ENCODE measurements at places on chromosomes 12 and 14. TPM values are rescaled to one million over a fixed set of nuclear protein-coding genes. Genes with fewer than 3 reads are reported as not detected.

The C3AR1 gene
- total RNA-seq: 2.7 TPM

The PTCSC3 gene
- not detected for total RNA-seq

The NPFF gene
- not detected for total RNA-seq

The TAS2R10 gene
- total RNA-seq: not detected

The SPIC gene
- total RNA-seq: not detected

The POMT2 gene
- 14.2 TPM for total RNA-seq

The CLEC2B gene
- 25.6 TPM for total RNA-seq

The GPRC5D gene
- not detected for total RNA-seq

DNA sequence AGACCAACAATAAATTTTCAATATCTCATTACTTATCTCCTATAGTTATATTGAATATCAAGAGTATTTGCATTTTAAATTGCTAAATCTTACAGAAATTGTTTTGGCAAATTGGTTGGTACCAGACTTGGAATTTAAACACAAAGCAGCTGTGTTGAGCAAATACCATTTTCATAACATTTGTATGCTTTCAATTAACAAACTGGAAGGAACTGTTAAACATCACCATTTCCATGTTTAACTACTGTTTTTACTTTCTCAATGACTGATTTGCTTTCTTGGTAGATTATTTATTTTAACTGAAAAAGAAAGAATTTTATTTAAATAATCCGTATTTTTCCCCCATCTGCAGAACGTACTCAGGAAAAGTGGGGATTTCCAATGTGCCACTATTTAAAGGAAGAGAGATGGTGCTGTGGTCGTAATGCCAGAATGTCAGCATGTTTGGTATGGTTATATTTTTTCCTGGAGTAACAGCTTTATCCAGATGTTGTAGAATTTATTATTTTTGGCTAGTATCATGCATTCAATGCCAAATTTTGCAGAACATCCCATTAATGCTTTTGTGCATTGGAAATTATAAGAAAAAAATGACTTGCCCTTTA lies 72.3 kb downstream of the METTL25 start:
- DNase-seq: no peak
- no peaks in the 10 kb centered on the region for H3K36me3 ChIP-seq
- H3K4me1 ChIP-seq: no peaks in the 10 kb centered on the region
- no peak overlapping the region for H3K27ac ChIP-seq
- H3K27me3 ChIP-seq: no peaks in the 10 kb centered on the region

DNA sequence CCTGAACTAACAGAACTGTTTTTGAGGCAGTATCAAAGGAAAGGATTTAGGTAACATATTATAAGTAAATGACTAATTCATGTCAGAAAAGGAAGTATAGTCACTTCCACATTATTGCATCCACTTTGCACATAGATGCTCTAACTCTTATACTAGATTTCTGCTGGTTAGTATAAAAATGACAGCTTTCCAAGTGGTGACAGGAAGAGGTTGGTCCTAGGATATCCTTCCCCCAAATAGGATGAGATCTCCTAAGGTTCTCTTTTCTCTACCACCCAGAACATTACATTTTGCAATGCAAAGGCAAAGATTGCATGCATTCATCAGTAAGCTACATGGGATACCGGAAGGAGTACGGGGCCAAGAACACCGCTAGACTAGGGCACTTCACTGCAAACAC lies 15.2 kb downstream of the DAD1 start:
- peaks cover 51% of the 10 kb centered on the region for H3K36me3 ChIP-seq
- H3K4me1 ChIP-seq: peaks cover 60% of the 10 kb centered on the region

DNA sequence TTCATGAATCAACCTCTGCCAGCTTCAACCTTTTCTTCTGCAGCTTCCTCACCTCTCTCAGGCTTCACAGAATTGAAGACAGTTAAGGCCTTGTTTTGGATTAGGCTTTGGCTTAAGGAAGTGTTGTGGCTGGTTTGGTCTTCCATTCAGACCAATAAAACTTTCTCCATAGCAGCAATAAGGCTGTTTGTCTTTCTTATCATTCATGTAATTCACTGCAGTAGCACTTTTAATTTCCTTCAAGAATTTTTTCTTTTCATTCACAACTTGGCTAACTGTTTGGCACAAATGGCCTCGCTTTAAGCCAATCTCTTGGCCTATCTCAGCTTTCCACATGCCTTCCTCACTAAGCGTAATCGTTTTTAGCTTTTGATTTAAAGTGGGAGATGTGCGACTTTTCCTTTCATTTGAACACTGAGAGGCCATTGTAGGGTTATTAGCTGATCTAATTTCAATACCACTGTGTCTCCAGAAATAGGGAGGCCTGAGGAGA lies 229.5 kb downstream of the IPO8 start:
- H3K27me3 ChIP-seq: no peaks in the 10 kb centered on the region
- no peaks in the 10 kb centered on the region for H3K4me1 ChIP-seq
- DNase-seq: no peak
- H3K4me3 ChIP-seq: no peak overlapping the region

DNA sequence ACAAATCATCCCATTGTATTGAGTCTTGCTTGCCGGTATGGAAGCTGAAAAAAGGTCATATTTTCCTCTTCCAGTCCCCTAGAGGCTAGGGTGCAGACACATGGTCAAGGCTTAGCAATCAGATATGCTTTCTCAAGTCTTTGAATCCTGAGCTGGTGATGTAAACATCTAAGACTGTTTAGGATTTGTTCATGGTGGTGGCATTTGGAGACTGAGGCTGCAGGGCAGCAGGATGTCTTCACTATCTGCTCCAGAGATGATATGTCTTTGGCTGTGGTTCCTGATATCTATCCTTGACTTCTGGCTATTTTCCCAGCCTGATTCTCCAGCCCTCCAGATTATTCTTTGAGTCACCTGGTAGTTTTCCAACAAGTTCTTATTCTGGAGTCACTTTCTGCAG lies 50.5 kb upstream of the DACT1 start:
- H3K36me3 ChIP-seq: peaks cover 6% of the 10 kb centered on the region
- H3K27me3 ChIP-seq: peaks cover 17% of the 10 kb centered on the region
- no peak overlapping the region for H3K27ac ChIP-seq
- no peak for DNase-seq
- H3K4me3 ChIP-seq: no peak overlapping the region
- H3K4me1 ChIP-seq: no peaks in the 10 kb centered on the region

- H3K27me3 ChIP-seq: no peaks in the 10 kb centered on the region
- no peak overlapping the region for H3K4me3 ChIP-seq
- H3K36me3 ChIP-seq: no peaks in the 10 kb centered on the region
Measured at GRCh38 chr12:19238540-19238939, 109.0 kb downstream of the PLEKHA5 start.

- H3K27me3 ChIP-seq: no peaks in the 10 kb centered on the region
- H3K4me3 ChIP-seq: no peak overlapping the region
- peak overlapping the region; percentile 81 for H3K27ac ChIP-seq
- no peaks in the 10 kb centered on the region for H3K36me3 ChIP-seq
- no peak for DNase-seq
Measured at GRCh38 chr14:97442363-97442762, 645.2 kb downstream of the VRK1 start.

DNA sequence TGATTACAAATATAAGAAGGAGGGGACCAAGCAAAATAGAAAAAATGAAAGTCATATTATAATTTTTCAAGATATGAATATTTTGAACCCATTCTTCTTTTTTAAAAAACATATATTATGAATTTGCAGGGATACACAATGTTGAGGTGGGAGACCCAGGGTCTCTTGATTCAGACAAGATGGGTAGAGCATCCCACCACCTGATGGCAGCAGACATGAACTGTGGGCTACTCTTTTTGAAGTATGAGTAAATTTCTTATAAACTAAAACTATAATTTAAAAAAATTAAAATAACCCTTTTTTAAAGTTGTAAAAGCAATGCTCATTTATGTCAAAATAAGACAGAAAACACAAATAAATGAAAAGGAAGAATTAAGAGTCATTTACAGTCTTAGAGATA lies 202.7 kb upstream of the PRICKLE1 start:
- H3K4me1 ChIP-seq: no peaks in the 10 kb centered on the region
- no peak overlapping the region for H3K4me3 ChIP-seq
- DNase-seq: no peak
- H3K36me3 ChIP-seq: no peaks in the 10 kb centered on the region
- no peak overlapping the region for H3K27ac ChIP-seq

- no peak for DNase-seq
- no peak overlapping the region for H3K4me3 ChIP-seq
- H3K27ac ChIP-seq: no peak overlapping the region
Measured at GRCh38 chr14:47270715-47271114, 404.7 kb downstream of the MDGA2 start.

GRCh38 chr12:3049611-3050249 lies 27.4 kb upstream of the TSPAN9 start:
- H3K4me3 ChIP-seq: no peak overlapping the region
- H3K4me1 ChIP-seq: no peaks in the 10 kb centered on the region
- H3K27ac ChIP-seq: no peak overlapping the region
- H3K27me3 ChIP-seq: peaks cover 43% of the 10 kb centered on the region
- DNase-seq: no peak

GRCh38 chr14:24310646-24311604 lies at the start of gene LTB4R:
Gene LTB4R, plus strand, starts transcription at chr14:24311502. Its CDS starts 4,150 bp downstream, at chr14:24315652.
- peaks cover 42% of the 10 kb centered on the region for H3K36me3 ChIP-seq
- DNase-seq: peak; percentile 77
- peak within 1 kb of the TSS; percentile 73 for H3K27ac ChIP-seq
- H3K4me1 ChIP-seq: peaks cover 59% of the 10 kb centered on the region
- no peaks in the 10 kb centered on the region for H3K27me3 ChIP-seq
- H3K4me3 ChIP-seq: peak within 1 kb of the TSS; percentile 73

GRCh38 chr12:19402211-19402610 lies 37.1 kb upstream of the AEBP2 start:
- no peak overlapping the region for H3K4me3 ChIP-seq
- H3K27me3 ChIP-seq: no peaks in the 10 kb centered on the region
- peaks cover 12% of the 10 kb centered on the region for H3K4me1 ChIP-seq
- peak overlapping the region; percentile 29 for H3K27ac ChIP-seq

DNA sequence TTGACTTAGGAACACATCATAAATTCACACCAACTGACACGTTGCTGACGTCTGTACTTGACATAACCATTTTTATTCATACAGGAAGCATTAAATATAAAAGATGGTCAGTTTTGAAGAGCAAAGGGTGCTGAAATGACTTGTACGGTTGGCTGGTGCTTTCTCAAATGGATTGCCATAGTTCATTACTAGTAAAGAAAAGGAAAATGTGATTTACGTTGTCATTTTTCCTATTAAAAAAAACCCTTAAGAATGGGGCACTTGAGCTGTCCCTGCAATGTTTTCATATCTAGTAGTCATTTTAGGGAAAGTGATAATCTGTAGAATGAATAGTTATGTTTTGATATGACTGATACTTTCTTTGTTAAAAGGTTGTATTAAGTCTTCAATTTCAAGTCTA lies 22.5 kb upstream of the MANSC4 start:
- H3K27me3 ChIP-seq: peaks cover 12% of the 10 kb centered on the region
- no peak overlapping the region for H3K4me3 ChIP-seq
- H3K4me1 ChIP-seq: peaks cover 53% of the 10 kb centered on the region
- H3K36me3 ChIP-seq: peaks cover 24% of the 10 kb centered on the region

DNA sequence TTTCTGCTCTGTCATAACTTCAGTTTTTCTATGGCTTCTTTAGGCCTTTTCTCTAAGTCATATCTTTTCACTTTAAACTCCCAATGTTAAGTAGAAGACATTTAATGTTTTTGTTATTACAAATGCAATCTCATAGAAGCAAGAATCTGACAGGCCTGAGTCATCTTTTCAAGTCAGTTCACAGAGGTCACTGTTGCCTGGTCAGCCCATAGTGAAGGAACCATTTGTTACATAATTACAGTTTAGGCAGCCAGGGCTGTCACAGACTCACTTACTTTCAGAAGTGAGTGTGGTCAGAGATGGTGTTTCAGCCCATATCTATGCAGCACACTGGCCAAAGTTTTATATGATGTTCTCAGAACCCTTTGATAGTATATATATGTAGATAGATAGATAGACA lies 46.5 kb downstream of the CCER1 start:
- no peak overlapping the region for H3K4me3 ChIP-seq
- H3K27me3 ChIP-seq: peaks cover 10% of the 10 kb centered on the region
- no peak for DNase-seq
- no peaks in the 10 kb centered on the region for H3K36me3 ChIP-seq

- no peak within 1 kb of the TSS for H3K4me3 ChIP-seq
- H3K27me3 ChIP-seq: peaks cover 28% of the 10 kb centered on the region
- no peaks in the 10 kb centered on the region for H3K36me3 ChIP-seq
Measured at GRCh38 chr12:81077686-81078441, at the start of gene ACSS3. Gene ACSS3, plus strand, starts transcription at chr12:81078079. Its CDS starts 42 bp downstream, at chr12:81078121.
